Activated naive CD4-positive, alpha-beta T cell treated with anti-CD3 and anti-CD28 coated beads for 36 hours (primary cell): ENCODE measurements at places on chromosomes 3 and 15.
A peak's percentile ranks its signal among the peaks of the same experiment; 100 is the strongest.

DNA sequence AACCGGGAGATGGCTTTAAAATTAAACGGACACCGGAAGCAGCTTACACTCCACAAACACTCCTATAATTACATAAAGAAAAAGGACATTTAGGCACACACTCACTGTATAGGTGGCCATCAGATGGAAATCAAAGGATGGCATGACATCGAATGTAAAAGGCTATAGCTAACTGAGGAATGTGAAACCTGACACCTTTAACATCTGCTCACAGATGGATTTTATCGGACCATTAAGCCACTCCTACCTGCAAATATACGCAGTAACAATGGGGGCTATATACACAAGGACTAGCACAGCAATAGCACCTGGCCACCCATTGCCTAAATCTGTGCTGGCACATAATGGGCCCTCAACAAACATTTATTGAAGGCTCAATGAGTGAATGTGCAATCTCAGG, 14.5 kb upstream of the RBSN start:
- no peak for DNase-seq

DNA sequence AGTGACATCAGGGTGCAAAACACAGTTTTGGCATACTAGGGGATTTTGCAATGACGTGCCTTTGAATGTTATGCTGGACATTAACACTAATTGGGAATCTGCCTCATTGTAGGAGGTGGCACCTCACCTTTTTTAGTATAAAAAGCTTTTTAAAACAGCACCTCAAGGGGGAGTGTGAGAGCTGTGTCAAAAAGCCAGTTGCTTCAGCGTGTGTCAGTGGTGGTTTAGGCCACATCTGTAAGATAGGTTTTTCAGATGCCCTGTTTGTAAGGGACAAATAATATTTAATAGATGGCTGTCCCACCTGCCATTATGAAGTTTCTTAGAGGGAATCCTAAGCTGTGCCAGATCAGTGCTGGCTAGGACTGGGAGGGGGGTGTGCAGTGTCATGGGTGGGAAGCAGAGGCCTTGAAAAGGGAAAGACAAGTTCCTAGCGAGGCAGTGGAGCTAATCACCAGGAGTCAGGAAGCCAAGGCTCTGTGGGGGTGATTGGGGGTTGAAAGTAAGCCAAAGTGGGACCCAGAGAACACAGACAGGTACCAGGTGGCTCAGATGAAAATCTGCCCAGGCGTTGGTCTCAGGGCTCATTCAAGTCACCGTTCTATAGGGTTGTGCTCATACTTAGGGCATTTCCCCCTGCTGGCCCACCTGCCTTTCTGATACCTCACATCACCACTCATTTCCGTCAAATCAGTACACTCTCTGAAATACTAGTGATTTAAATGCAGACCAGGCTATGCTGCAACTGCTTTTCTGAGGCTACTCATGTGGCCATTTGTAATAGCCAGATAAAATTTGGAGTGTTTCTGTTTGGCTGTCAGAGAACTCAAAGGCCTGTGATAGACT, 120.5 kb downstream of the BBX start:
- peak; percentile 11 for DNase-seq

- DNase-seq, result peak; percentile 47
These were observed 42.0 kb downstream of the BFSP2 start for GRCh38 chr3:133441867-133442270.

GRCh38 chr15:57505949-57506391, 85.7 kb upstream of the MYZAP start:
- DNase-seq, result no peak

DNA sequence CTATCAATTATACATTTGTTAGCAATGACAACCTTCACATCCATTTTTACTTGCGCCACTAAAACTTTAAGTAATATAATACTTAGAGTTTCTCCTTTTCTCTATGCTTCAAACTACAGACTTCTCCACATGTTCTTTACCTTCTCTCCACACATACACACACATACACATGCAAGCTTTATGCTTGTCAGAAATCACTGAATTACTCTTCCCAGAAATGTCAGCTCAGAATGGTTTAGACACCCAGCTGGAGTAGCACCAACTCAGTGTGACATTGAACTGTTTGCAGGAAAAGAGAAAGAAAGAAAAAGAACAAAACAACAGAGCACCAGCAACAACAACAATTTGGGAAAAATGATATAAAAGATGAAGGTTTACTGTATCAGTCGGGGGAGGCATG, 20.9 kb downstream of the CBLB start:
- no peak for DNase-seq

- no peak for DNase-seq
These were observed 130.4 kb downstream of the PPM1L start for GRCh38 chr3:160886421-160886820.

- no peak for DNase-seq
These were observed 275.7 kb upstream of the LRTM1 start for GRCh38 chr3:55203546-55203945.

DNA sequence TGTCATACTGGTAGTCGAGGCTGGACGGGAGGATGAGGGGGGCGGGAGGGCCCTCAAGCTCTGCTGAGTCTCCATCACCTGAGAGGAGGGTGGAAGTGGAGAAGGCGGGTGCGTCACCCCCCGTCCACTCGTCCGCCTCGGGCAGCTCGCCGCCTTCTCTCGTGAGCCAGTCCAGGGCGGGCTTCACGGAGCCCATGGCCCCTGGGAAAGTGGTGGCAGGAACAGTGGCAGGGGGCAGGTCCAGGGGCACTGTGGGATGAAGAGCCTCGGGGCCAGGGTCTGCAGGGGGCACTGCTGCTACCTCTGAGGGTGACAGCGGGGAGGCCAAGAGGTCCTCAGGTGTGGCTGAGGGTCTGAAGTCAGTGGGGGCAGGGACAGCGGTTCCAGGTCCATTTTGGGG, 10.3 kb downstream of the PLXNB1 start:
- no peak for DNase-seq

GRCh38 chr15:88994286-88994685, 81.1 kb upstream of the MFGE8 start:
- DNase-seq, result no peak

DNA sequence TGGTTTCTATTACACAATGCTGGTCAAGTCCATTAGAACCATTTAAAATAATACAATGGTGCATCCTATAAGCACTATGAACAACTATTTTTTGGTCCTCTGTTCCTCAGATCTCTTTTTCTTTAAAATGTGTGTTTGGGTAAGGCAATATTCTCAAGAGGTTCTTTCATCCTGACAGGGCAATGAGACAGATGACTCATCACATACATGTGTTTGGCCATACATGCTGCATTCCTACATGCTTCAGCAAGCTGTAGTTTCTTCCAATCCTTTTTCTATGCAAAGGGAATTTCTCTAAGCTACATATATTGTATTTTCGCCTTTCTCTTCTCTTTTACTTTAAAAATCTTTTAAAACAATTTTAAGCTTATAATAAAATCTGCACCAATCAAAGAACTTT, 52.7 kb downstream of the OTOL1 start:
- no peak for DNase-seq

GRCh38 chr3:138747225-138747624, 87.5 kb downstream of the PIK3CB start:
- DNase-seq, result no peak

DNA sequence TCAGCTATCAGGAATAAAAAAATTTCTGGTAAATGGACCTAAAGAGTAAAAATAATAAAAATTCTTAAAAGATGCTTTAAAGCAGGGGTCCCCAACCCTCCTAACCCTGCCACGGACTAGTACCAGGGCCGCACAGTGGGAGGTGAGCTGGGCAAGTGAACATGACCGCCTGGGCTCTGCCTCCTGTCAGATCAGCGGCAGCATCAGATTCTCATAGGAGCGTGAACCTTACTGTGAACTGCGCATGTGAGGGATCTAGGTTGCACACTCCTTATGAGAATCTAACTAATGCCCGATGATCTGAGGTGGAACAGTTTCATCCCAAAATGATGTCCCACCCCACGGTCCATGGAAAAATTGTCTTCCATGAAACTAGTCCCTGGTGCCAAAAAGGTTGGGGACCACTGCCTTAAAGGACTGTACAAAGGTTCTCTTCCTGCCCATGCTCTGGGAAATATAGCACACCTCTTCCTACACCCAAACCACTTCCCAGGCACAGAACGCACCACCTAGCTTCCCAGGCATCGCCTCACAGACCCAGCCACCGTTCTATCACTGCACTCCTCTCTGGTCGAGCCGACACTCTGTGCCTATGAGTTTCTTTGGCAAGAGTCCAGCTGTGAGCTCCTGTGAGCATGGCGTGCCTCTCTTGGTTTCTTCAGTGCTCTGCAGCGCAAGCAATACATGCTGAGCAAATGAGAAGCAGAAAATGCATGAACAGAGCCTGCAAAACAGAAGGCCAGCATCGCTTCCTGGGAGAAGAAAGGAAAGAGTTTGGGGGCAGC, 104.9 kb downstream of the OCA2 start:
- DNase-seq, result no peak
